ENCODE measurements at places on chromosomes 3 and 15. TPM values are rescaled to one million over a fixed set of nuclear protein-coding genes. Genes with fewer than 3 reads are reported as not detected.

The TNNC1 gene
- total RNA-seq, result 7.6 TPM

The VEPH1 gene
- total RNA-seq, result not detected

The RAB5A gene
- total RNA-seq, result 46.4 TPM

The CPNE9 gene
- total RNA-seq, result not detected

Data from activated naive CD4-positive, alpha-beta T cell treated with anti-CD3 and anti-CD28 coated beads for 36 hours (primary cell).